AG10803 (cell line): ENCODE measurements at places on chromosomes 5 and 9.

GRCh38 chr5:133309166-133309795 is 257.5 kb downstream of the HSPA4 start:
- no peak for DNase-seq

GRCh38 chr9:7266911-7267595 is 509.3 kb downstream of the KDM4C start:
- no peak for DNase-seq

- peak; percentile 41 for DNase-seq
Observed at GRCh38 chr9:135864447-135865049, 42.8 kb downstream of the CAMSAP1 start.

GRCh38 chr5:172133359-172134029 is 54.5 kb downstream of the STK10 start:
- DNase-seq, result peak; percentile 99

- no peak for DNase-seq
Observed at GRCh38 chr5:139212486-139212885, 14.3 kb upstream of the SIL1 start.

DNA sequence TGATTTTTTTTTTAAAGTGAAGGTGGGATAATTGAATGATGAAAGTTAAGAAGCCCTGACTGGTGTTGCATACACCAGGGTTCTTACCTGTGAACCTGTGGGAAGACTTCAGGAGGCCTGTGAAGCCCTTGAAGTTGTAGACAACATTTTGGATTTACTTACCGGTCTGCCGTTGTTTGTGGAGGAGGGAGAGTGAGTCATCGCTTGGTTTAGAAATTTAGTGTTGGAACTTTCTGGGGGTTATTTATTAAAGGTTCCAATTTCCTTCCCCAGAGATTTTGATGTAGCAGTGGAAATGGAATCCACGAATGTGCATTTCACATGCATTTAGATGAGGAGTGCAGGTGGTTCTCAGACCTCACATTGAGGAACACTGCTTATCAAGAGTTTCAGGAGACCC is 49.6 kb downstream of the ARHGAP26 start:
- DNase-seq, result peak; percentile 25

DNA sequence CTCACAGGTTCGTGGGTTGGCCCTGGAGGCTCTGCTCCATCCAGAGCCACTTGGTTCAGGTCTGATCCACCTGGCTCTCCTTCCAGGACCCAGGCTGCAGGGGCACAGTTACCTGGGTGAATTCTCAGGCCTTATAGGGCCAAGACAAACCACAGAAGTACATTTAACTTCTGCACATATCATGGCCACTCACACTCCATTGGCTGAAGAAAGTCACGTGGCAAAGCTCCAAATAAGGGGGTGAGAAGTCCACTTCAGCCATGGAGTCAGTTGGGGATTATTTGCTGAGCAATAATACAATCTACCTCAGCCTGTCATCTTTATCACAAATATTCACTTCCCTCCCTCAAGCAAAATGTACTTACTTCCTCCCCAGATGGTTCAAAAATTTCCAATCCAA is 83.6 kb downstream of the MACROH2A1 start:
- DNase-seq, result no peak

DNA sequence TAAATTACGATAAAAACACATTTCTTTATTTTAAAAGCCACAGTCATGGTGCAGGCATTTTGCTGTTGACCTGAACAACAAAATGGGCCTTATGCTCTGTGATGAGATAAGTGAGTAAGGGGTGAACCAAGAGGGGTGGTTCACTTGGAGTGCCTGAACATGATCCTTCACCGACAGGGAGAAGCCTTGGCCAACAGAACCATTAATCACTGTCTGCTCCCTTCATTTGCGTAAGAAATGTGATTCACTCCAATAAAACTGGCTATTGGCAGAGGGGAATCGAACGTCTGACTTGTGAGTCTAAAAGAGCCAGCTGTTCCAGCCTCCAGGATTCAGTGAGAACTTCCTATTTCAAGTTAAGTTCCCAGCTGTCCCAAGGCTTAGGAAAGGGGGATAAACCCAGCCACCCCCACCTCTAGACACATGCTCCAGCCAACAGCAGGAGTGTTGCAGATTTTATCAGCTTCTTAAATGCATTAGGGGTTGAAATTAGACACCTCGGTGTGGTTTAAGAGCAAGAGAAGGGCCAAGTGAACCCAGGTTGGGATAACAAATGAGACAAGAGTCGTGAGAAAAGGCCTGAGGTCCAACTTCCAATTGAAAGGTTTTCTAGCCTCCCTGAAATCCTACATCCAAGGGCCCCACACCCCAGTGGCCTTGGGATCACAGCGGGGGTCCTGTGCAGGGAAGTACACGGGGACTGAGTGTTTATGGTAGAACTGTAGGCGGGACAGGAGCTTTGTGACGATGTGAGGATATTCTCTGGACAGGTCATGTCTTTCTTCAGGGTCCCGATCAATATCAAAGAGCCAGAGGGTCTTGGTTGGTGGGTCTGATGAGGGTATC is 131.4 kb upstream of the LHFPL2 start:
- peak; percentile 76 for DNase-seq

GRCh38 chr9:26949637-26950069 is 2.6 kb upstream of the PLAA start:
- no peak for DNase-seq

GRCh38 chr5:109163336-109163735 is 246.4 kb downstream of the PJA2 start:
- DNase-seq, result no peak

DNA sequence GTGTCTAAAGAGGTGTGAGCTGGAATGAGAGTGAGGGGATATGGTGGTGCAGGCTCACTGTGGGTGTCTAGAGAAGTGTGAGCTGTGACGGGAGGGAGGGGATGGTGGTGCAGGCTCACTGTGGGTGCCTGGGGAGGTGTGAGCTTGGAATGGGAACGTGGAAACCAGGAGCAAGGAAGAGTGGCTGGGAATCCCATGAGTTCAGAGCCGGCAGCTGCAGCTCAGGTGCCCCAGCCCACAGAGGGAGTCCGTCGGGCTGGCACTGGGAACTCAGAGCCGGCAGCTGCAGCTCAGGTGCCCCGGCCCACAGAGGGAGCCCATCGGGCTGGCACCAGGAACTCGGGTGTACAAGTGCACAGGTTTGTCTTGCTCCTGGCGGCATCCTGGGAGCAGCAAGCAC is 45.6 kb downstream of the IRX2 start:
- no peak for DNase-seq

- DNase-seq, result peak; percentile 30
Observed at GRCh38 chr5:2038321-2039179, 155.8 kb upstream of the IRX4 start.

- DNase-seq, result no peak
Observed at GRCh38 chr9:88923092-88923491, 68.2 kb upstream of the S1PR3 start.

- DNase-seq, result no peak
Observed at GRCh38 chr9:111630182-111630963, 761 bp upstream of the DNAJC25 start.

DNA sequence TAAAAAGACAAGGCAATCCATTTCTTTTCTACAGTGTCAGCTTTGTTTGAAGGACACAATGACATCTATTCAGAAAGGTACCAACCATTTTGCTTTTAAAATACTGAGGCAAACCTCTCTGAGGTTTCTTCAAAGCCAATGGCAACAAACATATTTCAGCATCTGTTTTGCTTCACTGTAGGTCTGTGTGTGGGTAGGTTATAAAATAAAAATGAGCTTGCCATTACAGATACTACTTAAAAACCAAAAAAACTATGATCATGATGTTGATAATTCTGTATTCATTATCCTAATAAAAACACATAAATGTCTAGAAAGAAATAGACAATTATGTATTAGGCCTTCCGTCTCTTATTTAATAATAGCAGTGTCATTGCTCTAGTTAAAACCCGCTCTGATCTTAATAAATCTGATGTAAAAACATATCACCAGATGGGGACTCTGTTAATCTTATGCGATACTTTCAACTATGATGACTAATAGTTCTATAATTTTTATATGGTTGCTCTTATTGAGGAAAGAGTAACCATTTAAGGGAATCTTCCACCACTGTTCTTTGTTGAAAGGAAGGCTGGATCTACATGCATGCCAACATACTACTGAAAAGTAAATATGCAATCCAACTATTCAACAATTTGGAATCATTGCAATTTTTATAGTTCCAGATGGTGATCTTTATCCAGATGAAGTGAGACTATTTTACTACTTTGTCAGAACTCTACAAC is 647.2 kb downstream of the PDE4D start:
- peak; percentile 20 for DNase-seq

DNA sequence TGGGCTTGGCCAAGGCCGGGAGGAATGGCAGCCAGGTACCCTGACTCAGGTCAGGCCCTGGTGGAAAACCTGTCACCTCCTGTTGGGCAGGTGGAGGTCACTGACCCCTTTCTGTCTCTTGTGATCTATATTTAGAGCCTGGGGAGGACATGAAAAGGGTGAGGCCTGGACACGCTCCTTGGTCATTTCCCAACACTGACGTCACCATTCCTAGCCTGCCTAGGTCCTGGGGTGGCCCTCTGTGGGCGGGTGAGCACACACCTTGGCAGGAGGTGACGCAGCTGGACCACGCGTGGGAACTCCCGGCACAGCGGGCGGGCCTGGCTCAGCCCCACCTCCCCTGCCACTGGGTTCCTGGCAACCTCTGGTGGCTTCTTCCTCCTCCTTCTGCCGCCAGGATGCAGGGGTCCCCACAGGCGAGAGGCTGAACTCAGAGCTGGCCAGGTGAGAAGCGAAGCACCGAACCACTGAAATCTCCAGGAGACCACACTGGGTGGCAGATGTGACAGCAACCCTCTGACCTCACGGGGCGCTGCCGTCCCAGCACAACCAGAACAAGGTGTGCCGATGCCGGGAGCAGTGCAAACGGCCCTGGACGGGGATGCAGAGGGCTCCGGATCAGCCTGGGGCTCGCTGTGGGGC is 6.4 kb upstream of the RALGDS start:
- DNase-seq, result no peak

DNA sequence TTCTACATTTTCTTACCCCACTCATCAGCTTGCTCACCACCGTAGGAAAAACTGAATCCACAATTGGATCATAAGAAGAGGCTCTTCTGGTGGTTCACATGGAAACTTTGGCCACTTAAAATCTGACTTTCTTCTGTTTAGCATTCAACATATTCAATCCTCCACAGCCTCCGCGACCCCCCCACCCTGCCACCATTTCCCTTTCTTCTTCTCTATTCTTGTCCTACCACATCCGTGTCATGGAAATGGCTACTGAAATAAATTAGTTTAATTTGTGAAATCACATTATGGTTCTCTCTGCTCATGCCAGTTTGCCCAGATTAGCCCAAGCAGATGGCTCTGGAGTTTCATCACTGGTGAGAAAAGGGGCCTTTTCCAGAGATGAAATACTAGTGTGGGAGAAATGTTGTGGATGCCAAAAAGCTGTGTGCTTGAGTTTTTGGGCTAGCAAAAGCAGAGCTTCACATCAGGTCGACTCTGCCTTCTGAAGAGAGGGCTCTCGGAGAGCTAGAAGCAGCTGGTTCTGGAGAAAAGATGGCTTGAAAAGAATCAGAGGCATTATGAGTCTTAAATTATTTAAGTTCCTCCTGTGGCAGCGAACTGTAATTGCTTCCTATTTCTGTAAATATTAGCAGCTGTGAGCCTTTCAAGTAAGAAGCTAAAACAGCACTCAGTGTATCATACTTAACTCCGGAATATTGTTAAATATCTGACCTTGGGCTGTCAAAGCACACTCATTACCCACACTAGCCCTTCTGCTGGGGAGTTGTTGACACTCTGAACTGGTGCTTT is 107.1 kb downstream of the MAT2B start:
- DNase-seq, result peak; percentile 13

DNA sequence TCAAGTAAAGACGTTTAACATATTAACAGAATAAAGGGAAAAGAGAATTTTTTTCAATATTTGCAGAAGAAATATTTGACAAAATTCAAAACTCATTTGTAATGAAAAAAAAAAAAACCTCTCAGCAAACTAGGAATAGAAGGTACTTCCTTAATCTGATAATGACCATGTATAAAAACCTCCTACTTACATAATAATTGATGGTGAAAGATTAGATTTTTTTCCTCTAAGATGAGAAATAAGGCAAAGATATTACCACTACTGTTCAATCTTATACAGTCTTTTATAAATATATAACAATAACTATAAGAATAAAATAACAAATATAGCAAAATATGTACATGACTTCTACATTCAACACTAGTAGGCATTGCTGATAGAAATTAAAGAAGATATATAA is 424.6 kb upstream of the KLF4 start:
- no peak for DNase-seq

DNA sequence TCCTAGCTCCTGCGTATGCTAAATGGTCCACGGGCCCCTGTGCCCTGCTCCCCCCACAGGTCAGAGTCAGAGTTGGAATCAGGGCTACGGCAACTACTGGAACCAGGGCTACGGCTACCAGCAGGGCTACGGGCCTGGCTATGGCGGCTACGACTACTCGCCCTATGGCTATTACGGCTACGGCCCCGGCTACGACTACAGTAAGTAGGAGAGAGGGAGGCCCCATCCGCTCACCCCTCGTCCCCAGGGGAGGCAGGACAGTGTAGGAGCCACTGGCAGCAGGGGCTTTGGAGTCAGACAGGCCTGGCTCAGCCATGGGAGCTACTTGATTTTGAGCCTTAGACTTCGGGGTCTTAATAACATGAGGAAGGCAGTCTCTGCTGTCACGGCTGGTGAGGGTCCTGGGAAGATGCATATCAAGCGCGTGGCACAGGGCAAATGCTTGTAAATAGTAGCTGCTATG is 5.8 kb downstream of the HNRNPAB start:
- DNase-seq, result no peak

DNA sequence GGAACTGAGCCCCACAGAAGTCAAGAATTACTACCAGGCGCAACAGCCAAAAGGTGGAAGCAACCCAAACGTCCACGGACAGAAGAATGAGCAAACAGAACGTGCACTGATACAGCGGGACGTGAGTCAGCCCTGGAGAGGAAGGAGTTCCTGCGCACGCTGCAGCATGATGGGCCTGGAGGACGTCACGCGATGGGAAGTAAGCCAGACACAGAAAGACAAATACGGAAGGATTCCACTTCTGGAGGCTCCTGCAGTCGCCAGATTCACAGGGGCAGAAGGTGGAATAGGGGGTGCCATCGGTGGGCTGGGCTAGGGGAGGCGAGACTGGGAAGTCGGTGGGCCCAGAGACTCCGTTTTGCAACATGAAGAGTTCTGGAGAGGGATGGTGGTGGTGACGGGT is 80.3 kb upstream of the PHYKPL start:
- DNase-seq, result no peak

DNA sequence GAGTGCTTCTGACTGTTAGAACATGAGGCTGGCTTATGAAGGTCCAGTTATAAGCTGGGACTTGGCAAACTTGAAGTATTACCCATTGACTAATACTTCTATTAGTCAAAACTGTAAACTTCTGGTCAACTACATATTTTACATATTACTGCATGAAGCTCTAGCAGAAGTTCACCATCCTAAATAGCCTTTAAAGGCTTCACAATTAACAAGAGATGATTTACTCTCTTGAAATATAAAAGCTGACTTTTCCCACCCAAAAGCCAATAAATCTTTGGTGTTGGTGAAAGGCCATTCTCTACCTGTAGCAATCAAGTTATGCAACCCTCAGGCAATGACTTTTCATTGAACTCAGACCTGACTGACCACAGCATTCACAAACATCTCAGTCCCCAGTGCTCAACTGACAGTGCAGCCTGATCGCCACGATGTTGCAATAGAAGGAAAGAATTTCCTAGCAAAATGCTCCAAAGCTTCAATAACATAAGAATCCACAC is 345.6 kb downstream of the EBF1 start:
- DNase-seq, result peak; percentile 99

- DNase-seq, result peak; percentile 95
Observed at GRCh38 chr9:134551644-134552348, 89.8 kb upstream of the COL5A1 start.
